ENCODE measurements at places on chromosomes 11 and 22. TPM values are rescaled to one million over a fixed set of nuclear protein-coding genes. Genes with fewer than 3 reads are reported as not detected.

Gene PGM2L1
- 1.9 TPM for total RNA-seq

Gene SLC5A4
- not detected for total RNA-seq

Gene DCDC1
- 0.11 TPM for total RNA-seq

Gene FREY1
- total RNA-seq: not detected

Gene SLC22A6
- total RNA-seq: not detected

Gene BLID
- 0.35 TPM for total RNA-seq

Gene LRP4
- 20.3 TPM for total RNA-seq

Gene LIPT2
- total RNA-seq: 3.3 TPM

GRCh38 chr22:48907591-48907990 is 920.1 kb downstream of the BRD1 start:
- no peak for DNase-seq

- DNase-seq: no peak
Observed at GRCh38 chr11:118998388-118998717, 415 bp downstream of the CENATAC start.

- DNase-seq: no peak
Observed at GRCh38 chr11:12800032-12800671, 125.9 kb downstream of the TEAD1 start.

GRCh38 chr11:88042238-88042637 is 133.0 kb downstream of the RAB38 start:
- no peak for DNase-seq

DNA sequence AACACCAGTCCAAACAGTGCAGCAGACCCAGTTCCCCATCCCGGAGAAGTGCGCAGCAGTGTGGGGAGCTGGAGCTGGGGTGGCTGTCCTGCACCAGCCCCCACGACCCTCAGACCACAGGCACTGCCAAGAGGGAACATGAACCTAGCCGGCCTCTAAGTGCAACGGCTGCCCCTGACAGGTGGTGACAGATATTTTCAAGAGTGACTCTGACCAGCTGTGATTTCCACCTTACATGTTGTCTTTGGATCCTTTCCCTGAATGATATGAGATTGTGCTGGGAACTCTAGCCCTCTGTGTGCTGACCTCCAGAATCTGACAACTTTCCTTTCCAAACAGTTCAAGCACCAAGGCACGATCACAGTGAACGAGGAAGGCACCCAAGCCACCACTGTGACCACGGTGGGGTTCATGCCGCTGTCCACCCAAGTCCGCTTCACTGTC is 12.6 kb downstream of the SERPIND1 start:
- no peak for DNase-seq

DNA sequence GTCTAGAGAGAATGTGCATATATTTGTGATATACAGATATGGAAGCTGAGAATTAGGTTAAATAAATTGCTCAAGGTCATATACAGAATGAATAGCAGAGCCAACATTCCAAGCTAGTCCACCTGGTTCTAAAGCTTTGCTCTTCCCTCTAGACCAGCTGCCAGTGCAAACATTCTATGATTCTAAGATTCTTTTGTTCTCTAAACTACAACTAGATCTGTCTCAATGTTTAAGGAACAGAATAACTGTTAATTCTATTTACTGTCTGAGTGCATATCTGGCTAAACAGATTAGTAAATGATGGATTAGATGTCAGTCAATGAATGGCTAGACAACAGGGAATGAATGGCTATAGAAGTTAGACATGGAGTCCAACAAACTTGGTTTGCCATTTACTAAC is 19.6 kb downstream of the KCNE3 start:
- DNase-seq: no peak

DNA sequence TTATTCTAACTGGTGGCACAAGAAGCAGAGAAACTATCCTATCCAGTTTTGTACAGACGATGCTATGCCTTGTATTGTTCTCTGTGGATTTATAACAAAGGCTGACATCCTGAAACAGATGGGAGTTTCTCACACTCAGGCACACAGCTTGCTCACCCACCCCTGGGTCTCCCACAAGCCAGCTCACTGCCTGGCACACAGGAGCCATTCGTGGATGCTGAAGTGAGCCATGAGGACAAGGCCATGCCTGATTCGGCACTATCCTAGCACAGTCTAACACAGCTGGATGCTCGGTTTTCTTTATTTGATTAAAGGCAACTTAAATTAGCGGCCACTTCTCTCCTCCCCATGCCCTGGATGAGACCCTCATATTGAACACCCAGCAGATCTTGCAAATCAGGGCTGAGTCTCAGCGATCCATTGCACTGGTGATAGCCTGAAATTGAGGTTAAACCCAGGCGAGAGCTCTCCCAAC is 25.7 kb upstream of the TMPRSS4 start:
- DNase-seq: no peak

GRCh38 chr11:111148953-111149352 is 96.6 kb upstream of the POU2AF2 start:
- DNase-seq: no peak
